ENCODE measurements at places on chromosomes 6 and 20.

DNA sequence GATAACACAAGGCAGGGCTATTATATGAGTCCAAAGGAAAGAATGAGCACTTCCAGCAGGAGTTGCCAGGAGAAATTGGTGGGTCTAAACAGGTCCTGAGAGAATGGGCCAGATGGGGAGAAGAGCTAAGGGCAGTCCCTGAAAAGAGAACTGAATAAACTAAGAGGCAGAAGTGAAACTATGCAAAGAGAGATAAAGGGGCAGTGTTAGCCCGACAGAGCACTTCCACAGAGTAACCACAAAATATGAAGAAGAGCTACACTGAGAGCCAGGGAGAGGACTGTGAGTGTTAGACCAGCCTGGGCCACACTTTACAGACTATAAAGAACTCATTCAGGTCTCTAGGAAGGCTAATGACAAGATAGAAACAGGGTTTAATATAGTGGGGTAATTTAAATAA is 43.8 kb downstream of the RALGAPA2 start:
- no peak for DNase-seq

DNA sequence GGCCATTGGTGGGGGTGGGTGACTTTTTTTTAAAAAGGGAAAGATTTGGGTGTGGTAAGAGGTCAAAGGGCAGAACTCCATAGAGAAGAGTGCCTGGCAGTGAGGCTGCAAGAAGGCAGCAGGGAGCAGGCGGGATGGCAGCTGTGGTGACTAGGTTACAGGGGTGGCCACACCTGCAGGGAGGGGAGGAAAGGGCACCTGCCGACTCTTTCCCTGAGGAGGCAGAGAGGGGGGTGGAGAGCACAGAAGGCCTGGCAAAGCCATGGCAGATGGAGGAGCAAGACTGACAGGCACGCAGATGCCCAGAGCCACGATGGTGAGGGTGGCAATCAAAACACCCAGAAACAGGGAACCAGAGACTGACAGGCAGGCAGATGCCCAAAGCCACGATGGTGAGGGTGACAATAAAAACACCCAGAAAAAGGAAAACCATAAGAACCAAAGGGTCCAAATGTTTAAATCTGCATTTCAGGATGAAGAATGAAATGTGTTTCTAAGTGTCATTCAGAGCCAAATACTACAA is 19.3 kb downstream of the CST7 start:
- no peak for DNase-seq

DNA sequence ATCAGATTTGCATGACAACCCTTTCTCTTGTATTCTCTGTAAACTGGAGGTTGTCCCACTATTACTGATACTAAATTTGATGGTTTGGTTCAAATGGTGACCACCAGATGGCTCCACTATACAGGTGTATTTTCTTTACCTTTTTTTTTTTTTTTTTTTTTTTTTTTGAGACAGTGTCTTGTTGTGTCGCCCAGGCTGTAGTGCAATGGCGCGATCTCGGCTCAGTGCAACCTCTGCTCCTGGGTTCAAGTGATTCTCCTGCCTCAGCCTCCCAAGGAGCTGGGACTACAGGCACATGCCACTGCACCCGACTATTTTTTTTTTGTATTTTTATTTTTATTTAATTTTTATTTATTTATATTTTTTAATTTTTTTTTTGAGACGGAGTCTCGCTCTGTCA is 6.6 kb upstream of the WTAP start:
- DNase-seq = no peak

GRCh38 chr6:152261179-152261578 is 376.0 kb downstream of the SYNE1 start:
- DNase-seq = no peak

DNA sequence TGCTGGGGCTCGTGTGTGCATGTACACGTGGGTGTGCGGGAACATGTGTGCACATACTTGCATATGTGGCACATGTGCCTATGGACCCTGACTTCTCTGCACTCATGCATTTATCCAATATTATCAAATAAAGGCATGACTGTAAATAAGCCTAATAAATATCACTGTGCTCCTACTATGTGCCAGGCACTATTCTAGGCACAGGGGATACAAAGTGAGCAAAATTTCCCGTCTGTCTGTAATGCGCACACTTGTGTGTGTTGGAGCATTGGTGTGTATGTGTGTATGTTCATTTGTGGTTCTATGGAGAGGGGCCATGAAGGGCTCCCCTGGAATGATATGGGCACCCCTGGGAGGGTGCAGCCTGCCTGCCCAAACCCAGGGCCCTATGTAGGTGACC is 41.9 kb downstream of the ITPR3 start:
- DNase-seq = no peak

DNA sequence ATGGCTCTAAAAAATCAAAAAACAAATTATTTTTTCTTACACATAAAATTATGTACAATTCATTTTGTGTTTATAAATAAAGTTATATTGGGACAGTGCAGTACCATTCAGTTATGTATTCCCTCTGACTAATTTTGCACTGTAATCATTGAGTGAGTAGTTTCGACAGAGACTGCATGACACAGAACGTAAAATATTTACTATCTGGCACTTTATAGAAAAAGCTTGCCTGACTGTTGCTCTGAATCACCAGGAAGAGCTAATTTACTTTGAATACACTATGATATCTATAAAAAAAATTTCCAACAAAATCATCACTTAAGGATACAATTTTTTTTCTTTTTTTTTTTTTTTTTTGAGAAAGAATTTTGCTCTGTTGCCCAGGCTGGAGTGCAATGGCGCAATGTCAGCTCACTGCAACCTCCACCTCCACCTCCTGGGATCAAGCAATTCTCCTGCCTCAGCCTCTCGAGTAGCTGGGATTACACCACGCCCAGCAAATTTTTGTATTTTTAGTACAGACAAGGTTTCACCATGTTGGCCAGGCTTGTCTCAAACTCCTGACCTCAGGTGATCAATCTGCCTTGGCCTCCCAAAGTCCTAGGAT is 11.0 kb upstream of the KHDC1L start:
- peak; percentile 94 for DNase-seq

Measured in GM04503 (cell line).